ENCODE measurements at places on chromosomes 1 and 21. TPM values are rescaled to one million over a fixed set of nuclear protein-coding genes. Genes with fewer than 3 reads are reported as not detected.

GRCh38 chr1:198122693-198123092 lies 34.1 kb upstream of the NEK7 start:
- no peak for DNase-seq

DNA sequence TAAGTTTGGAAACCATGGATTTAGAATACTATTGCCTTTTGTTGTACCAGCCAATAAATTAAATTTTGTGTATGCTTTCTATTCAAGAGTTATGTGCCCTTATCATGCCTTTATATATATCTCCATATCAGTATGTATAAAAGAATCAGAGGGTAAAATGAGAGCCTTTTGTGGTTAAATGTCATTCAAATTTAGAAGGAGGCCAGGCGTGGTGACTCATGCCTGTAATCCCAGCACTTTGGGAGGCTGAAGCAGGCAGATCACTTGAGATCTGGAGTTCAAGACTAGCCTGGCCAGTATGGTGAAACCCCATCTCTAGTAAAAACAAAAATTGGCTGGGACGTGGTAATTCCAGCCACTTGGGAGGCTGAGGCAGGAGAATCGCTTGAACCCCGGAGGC lies 88.9 kb downstream of the XPR1 start:
- DNase-seq = no peak

GJA4 gene
- total RNA-seq = 35.9 TPM

- DNase-seq = peak; percentile 51
Observed at GRCh38 chr21:42632336-42632751, 21.1 kb upstream of the PDE9A start.

- DNase-seq = no peak
Observed at GRCh38 chr1:37647281-37647680, 12.6 kb upstream of the RSPO1 start.

DNA sequence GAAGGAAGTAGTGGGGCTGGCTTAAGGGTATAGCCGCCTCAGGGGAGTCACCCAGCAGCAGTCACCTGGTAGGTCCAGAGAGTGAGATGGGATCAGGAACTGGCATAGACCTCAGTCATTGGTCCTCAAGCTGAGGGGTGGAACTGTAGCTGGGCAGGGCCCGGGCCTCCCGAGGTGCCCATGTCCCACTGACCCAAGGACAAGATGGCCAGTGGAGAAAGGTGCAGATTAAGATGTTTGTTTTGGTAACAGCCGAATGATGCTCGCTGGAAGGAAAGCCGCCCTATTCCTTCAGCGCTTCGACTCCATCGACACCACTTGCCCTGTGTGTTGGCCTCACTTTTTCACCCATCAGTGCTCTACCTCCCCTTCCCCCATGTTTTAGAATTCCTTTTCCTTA lies 16.4 kb downstream of the COL9A2 start:
- peak; percentile 25 for DNase-seq

- no peak for DNase-seq
Observed at GRCh38 chr1:155016231-155016831, 13.7 kb downstream of the ZBTB7B start.

DNA sequence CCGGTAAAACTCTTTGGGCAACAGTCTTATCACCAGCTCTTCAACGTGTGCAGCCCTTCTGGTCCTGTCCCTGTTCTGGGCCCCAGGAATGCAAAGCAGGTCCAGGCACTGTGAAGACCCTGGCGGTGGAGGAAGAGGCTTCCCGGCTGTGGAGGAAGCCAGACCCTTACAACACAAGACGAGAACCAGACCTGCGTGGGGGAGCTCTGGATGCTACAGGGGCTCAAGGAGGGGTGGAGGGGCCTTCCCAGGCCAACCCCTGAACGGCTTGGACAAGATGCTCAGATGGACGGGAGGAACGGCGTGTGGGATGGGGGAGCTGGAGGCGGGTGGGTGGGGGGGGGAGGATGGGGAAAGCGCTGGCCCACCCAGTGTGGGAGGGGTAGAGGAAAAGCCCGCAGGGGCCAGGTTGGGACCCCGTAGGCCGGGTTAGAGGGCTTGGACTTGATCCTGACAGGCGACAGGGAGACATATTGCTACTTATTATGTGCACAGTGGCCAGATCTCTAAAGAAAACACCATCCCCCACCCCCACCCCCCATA lies 5.1 kb upstream of the OLIG2 start:
- DNase-seq = no peak

GRCh38 chr1:114199017-114199594 lies 45.4 kb upstream of the SYT6 start:
- no peak for DNase-seq

DNA sequence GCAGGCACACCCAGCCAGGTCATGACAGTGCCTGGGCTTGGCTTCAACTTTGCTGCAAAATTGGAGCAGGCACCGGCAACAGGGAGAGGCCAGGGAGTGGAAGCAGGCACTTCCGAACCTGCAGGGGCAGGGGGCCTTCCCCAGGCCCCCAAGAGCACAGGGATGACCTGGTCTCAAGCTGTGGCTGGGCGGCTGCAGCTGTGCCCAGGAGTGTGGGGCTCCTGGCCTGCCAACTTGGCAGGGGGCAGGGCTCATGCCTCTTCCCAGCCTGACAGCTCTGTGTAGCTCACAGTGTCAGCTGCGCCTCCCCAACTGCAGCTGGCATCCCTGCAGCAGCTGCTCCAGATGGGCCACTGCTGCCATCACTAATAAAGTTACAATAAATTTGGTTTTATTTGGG lies 51.5 kb upstream of the SCYL3 start:
- peak; percentile 26 for DNase-seq

- DNase-seq = no peak
Observed at GRCh38 chr1:245520611-245521010, 365.8 kb downstream of the KIF26B start.

PCBP3 gene
- total RNA-seq = 14.1 TPM
